ENCODE measurements at places on chromosomes 1 and 21.

GRCh38 chr1:68218490-68218889 lies 13.8 kb downstream of the WLS start:
- DNase-seq, result no peak

GRCh38 chr1:234745844-234746797 lies 136.1 kb upstream of the IRF2BP2 start:
- no peak for DNase-seq

DNA sequence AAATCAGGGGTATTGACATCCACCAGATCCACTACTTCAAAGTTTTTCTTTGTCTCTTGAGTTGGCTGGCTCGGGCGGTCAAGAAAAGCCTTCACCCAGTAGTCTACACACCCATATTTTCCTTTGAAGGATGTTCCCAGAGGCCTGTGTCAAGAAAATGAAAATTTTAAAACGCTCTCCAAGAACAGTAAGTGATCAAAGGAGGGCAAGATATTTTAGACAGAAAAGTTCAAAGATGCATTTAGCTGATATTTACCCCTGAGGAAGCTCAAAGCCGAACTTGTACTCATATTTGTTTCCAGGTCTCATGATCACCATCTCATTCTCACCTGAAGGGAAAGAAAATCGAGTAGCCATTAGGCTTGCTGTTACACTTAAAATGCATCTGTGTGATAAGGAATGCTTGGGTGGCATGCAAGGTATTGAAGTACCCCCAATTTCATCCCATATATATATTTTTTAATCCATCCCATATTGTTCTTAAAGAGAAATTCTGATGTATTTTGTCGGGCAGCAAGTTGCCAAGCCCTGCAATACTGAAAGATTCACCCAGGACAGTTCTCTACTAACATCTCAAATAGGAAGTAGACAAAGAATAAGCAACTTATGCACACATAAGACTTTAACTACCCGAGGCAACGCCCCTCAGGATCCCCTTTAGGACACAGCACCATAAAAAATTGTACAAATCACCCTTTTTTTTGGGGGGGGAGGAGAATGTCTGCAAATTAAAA lies 1.1 kb downstream of the TXNIP start:
- DNase-seq, result no peak

- DNase-seq, result no peak
Measured at GRCh38 chr21:15614766-15615165, 115.0 kb upstream of the USP25 start.

DNA sequence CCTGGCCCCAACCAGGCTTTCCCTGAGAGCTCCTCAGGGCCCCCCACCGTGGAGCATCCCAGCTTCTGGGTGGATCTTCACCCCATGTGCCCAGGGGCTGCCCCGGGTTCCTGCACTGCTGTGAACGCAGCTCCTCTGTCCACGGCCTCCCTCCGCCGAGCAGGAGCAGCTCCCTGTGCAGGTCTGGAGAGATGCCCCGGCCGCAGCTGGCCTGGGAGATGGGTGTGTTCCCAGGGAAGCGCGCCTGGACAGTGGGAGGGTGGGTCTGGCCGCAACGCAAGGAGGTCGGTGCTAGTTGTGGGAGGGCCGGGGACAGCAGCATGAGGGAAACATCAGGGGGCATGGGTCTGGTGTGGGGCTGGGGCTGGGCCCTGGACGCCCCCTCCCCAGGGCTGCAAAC lies 71.3 kb downstream of the MORN1 start:
- no peak for DNase-seq

- DNase-seq, result no peak
Measured at GRCh38 chr1:211648336-211648735, 27.1 kb downstream of the NEK2 start.

DNA sequence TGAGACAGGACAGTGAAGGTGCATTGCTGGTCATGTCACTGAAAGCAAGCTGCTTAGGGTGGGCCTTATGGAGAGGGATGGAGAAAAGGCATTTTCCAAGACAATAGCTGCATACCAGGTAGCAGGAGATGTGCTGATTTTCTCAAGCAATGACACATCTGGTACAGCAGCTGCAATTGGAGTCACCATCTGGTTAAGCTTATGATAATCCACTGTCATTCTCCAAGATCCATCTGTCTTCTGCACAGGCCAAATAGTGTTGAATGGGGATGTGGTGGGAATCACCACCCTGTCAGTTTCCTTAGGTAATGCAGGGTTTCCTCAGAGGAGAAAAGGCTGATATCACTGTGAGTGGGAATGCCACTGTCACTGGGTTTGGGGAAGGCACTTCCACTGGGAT lies 54.6 kb downstream of the ADSS2 start:
- no peak for DNase-seq

GRCh38 chr21:45445369-45445768 lies 40.4 kb downstream of the COL18A1 start:
- DNase-seq, result no peak

GRCh38 chr1:195897076-195897475 lies 711.2 kb downstream of the KCNT2 start:
- DNase-seq, result no peak

DNA sequence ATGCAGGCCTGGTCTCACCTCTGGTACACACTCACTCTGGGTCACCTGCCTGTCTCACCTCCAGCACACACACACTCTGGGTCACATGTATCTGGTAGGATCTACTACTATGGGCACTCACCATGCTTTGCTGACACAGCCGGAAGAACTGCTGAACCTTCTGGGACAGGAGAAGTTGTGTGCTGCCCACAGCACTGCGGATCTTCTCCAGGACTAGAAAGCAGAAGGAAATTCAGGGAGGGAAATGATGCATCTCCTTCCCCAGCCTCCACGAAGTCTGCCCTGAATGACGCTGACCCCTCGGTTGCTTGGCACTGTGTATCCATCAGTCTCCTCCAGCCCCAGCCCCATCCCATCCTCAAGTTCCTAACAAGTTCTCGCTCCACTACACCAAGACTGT lies 7.9 kb upstream of the SMIM12 start:
- DNase-seq, result no peak

- no peak for DNase-seq
Measured at GRCh38 chr21:31447505-31447904, 103.4 kb upstream of the TIAM1 start.

- DNase-seq, result no peak
Measured at GRCh38 chr21:40186045-40186444, 318.8 kb downstream of the PCP4 start.

GRCh38 chr1:235919127-235919832 lies 52.6 kb upstream of the LYST start:
- no peak for DNase-seq

DNA sequence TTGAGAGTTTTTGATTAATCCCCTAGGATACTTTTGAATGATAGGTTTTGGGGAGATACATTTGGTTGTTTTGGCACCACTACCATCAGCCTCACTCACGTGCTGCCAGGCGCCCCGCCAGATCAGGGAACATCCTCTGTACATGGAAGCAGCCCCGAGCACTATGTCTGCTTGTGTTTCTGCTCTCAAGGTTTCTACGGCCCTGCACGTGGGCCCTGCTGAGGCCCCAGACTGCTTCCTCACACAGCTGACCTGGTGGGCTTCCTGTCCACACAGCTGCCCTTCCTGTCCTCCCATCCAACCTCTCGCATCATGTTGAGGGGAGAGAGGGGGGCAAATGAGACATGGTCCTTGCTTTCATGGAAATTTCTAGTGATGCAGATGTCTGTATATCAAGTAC lies 20.0 kb downstream of the ADARB1 start:
- DNase-seq, result no peak

GRCh38 chr1:194358208-194358581 lies 1171.8 kb upstream of the B3GALT2 start:
- DNase-seq, result no peak

DNA sequence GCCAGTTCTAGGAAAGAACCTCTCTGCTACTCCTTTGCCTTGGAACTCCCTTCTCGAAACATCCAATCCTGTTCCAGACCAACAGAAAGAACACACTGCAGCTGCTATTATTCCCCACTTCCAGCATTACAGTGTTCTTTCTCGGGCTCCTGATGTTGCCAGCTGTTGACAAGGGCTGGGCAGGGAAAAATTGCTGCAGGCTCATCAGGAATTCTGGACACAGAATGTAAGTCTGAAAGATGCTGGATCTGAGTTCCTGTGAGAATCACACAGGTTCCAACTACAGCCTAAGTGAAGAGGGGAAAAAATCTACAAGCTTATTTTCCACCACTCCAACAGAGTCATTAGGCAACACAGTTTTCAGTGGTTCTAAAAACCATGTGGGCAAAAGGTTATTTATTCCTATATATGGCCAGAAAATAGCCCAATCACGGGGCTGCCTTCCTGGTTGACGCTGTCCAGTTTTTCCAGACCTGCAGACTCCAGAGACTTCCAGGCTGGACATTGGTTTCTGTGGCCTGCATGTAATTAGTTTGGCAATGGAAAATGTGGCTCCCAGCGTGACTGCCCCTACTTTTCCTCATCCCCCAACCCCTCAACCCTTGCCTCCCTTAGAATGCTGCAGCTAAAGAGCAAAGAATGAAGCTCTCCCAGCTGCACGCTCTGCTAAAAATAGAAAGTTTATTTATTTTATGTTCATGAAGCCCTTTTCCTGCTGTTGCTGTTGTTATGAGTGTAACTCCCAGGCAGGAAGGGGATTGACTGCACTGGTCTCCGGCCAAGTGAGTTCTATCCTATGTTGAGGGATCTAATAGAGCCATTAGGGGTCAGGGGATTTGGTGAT lies 8.3 kb upstream of the KIAA0040 start:
- DNase-seq, result no peak

DNA sequence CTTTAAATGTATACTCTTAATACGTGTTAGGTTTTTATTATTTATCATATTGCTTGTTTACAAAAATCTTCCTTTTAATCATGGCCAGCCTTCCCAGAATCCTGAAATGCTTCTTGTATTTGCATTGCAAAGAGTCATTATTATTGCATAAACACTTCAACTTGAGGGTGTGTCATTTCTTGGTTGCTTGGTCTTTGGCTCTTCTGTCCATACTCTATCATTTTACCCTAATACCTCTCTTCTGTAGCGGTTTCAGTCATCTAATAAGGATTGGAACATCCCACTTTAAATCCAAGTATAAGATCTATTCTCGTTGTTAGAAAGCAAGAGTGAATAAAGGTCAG lies 200.6 kb upstream of the CACYBP start:
- DNase-seq, result no peak
